ENCODE measurements at places on chromosomes 2 and 18. TPM values are rescaled to one million over a fixed set of nuclear protein-coding genes. Genes with fewer than 3 reads are reported as not detected.

DNA sequence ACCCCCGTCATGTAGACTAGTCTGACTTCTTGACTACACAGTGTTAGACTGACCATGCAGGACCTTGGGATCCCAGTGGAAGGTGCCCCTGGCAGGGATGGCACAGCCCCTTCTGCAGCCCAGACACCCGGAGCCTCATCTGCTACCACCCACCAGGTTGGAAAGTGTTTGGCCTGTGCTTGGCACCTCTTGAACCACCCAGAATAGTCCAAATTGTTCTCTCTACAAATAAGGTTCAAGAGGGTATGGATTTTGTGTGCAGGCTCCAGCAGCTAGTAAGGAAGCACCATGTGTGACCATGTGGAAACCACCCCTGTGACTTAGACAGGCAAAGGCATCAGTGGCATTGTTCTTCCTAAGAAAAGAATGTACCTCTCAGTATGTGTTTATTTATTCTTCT is 18.4 kb downstream of the L3MBTL4 start:
- DNase-seq = no peak

DNA sequence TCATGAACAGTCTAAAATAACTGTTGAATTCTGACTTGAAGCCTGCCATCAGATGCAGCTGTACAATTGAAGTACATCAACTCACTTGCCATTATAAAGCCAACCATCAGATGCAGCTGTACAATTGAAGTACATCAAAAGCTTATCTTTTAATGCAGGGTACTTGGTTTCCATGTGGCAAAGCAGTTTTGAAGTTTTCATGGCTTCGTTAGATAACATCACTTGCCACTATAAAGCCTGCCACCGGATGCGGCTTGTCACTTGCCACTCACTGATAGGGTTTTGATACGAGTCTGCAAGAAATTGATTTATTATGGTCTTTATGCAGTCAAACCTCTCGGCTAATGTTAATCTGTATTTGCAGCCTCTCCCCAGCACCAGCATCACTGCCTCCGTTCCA is 1605.8 kb downstream of the SUCLG1 start:
- no peak for DNase-seq

GRCh38 chr2:106646605-106647004 is 159.4 kb downstream of the CD8B2 start:
- no peak for DNase-seq

DNA sequence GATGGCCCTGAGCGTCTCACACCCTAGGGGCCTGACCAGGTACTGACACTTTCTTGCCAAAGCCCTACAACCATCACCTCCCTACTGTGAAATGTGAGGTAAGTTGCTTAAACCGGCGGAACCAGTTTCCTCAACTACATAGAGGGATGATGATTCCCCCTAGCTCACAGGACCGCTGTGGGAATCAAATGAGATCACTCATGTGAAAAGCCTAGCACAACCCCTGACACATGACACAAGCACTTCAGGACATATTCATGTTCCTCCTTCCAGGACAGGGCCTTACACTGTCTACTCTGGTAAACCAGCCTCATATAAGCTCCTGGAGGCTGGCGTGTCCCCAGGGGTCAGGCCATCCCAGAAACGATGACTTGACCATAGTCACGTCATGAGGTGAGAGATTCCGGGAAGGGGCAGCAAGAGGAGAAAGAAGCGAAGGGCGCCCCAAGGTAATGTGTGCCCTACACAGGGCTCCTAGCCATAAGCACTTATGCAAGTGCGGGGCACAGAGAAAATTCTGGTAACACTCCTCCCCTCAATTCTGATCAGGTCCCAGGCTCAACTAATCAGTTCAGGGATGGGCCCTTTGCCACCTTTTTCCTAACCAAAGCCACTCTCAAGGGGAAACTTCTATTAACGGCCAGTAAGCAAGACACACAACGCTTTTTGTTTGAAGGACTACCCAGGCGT is 49.5 kb downstream of the C2orf42 start:
- DNase-seq = peak; percentile 54

DNA sequence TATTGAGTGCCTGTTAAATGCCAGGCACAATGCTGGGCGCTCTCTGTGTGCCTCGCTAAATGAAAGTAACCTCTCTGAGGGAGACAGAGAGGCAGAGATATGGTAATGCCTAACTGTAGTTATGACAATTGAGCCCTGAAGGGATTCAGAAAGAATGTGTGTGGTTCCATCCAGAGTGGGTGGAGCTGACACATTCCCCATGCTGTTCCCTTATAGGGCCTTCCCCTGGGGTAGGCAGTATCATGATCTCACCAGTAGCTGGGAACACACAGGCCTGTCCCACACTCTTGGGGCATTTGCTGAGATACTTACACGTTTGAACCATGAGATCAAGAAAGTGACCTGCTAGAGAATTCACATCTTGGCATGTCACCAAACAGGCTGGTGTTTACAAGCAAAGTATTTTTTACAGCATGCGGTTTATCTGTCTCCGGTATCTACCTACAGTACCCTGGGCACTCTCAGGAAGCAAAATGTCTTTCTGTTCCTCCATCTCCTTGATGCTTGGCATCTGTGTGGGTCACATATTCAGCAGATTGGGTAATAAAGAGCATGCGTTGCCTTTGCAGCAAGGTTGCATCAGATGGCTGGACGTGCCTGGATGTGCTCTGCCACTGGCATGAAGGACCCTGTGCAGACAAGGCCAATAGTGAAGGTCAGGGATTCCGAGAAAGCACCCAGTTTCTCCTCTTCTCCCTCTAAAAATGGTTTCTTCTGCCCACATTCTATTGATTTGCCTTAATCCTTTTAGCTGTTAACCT is 9.4 kb downstream of the CTIF start:
- peak; percentile 47 for DNase-seq

GRCh38 chr2:23745726-23746105 is 181.2 kb downstream of the ATAD2B start:
- DNase-seq = peak; percentile 37

DNA sequence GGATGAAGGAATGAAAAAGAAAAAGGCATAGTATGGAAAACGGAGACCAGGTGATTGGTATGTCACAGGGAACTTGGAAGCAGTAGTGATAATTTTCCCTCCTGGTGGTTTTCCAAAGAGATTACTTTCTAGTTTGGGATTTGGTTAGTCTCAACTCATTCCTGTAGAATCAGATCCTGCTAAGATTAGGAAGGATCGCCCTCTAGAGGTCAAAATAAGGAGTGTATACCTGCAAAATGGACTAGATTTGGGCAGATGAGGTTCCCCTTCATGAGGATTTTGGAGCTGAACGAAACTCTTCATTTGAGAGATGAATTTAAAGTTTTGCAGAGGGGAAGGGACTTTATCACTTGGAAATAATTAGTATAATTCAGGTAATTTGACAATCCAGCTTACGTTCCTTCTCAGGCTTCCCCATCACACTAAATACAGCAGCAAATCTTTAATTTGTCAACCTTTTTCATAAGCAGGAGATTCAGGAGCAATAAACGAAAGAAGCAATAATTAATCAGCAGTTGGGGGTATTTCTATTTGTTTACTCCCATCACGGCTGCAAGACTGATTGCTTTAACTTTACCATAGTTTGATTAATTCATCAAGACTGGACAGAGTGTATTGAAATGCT is 65.2 kb downstream of the CCDC195 start:
- peak; percentile 74 for DNase-seq

DNA sequence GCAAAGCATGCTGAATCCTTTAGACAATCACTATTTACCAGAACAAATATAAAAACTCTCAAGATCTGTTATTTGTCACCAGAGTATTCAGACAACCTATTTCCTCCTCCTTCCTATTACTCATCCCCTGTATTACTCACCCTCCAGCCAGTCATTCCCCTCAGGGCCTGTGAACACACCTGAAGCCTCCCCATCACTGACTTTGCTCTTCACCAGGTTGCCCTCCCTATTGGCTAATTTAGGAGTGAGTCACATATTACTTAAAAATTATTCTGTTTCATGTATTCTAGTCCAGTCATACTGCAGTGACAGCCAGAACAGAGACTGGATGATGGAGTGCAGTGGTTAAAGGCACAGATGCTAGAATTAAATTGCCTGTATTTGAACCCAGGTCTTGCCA is 3.7 kb upstream of the ATG16L1 start:
- peak; percentile 48 for DNase-seq

DNA sequence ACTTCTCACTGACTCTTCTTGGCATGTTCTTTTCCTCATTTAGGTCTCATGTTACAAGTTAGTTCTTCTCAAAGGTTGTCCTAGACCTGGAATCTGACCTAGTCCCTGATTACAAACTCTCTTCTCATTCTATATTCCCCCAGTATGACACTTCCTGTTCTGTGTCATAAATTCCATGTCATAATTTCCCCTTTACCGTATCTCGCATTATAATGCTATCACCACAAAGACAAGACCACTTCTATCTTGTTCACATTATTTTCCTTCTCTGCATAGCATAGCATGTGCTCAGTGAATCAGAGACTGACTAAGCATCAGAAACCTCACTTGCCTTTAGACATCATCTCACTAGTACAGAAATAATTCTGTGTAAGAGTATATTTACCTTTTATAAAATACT is 63.6 kb upstream of the CAVIN2 start:
- peak; percentile 63 for DNase-seq

Gene FOXD4L1
- total RNA-seq = 0.17 TPM

Gene DYSF
- total RNA-seq = 145 TPM

Gene C2orf80
- not detected for total RNA-seq

Gene HRH4
- total RNA-seq = 0.19 TPM

GRCh38 chr2:233227346-233227978 is 24.0 kb upstream of the ATG16L1 start:
- no peak for DNase-seq

Gene STARD6
- not detected for total RNA-seq

DNA sequence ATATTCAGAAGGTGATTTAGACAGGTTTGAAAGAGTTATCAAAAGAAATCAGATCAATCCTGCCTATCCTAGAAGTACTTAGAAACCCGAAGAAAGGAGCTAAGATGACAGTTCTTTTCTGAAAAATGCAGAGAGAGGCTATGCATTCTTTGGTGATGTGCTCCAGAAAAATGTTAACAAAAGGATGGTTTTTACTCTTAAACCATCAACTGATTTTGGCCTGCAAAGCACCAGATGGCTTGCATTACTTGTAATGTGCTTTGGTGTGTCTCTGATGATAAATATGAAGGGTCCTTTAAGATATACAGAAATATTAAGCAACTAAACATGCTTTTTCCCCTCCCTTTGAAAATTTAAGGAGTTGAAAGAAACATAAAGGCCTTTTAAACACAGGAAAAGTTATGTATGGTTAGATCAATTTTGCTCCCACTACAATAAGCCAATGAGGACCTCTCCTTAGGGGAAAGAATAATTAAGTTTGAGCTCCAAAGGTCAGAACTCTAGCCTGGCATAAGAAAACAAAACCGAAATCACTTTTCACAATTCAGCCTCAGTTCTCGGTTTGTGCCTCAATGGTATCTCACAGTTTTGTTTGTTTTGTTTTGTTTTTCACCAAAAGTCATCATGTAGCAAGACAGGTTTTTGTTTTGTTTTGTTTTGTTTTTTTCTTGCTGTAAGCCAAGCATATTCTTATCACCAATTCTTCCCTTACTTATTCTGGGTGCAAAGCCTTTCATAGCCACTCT is 302.4 kb upstream of the NT5C1B start:
- no peak for DNase-seq

- no peak for DNase-seq
Observed at GRCh38 chr2:239970004-239970623, 55.0 kb downstream of the NDUFA10 start.

DNA sequence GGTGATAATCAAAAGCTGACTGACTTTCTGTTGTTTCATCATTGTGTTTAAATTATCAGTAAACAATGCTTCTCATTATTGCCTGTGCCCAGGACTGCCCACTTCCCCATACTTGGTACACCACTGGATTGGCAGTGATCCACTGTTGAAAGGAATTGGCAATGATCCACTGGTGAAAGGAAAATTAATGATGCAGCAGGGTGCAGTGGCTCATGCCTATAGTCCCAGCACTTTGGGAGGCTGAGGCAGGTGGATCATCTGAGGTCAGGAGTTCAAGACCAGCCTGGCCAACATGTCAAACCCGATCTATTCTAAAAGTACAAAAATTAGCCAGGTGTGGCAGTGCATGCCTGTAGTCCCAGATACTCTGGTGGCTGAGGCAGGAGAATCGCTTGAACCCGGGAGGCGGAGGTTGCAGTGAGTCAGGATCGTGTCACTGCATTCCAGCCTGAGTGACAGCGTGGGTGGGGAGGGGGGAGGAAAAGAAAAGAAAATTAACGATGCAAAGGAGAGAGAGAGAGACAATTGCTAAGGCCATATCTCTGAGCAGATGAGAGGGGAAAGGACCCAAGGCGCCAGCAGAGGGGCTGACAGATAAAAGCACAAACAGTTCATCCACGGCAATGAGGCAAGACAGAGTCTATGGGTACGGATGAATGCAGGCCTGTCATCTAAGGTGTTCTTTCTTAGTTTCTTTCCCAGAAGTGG is 10.2 kb upstream of the GTF2A1L start:
- no peak for DNase-seq

- no peak for DNase-seq
Observed at GRCh38 chr2:167954495-167954894, 292.9 kb downstream of the STK39 start.

DNA sequence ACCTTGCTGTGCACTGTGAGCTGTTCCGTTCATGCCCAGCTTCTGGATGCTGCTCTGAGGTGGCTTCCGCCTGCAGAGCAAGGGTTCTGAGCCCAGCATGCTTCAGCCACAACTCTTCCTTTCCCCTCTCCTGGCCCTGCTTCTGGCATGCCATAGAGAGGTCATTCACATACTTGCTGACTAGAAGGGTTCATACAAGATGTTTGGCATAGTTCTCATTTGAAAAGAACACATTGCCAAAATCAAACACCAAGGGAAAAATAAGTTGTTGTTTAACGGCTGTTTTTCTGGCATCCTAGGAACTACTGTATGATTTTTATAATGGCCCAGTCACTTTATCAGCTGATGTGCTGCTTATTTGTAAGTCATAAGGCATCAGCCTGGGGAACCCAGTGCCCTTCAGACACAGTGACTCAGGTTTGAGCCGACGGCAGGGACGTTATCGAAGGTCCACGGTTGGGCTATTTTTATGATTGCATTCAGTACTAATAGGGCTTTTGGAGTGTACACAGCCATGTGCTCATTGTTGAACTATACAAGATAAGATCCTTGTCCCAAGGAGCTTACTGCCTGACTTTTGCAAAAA is 53.9 kb upstream of the CTAGE1 start:
- peak; percentile 27 for DNase-seq

DNA sequence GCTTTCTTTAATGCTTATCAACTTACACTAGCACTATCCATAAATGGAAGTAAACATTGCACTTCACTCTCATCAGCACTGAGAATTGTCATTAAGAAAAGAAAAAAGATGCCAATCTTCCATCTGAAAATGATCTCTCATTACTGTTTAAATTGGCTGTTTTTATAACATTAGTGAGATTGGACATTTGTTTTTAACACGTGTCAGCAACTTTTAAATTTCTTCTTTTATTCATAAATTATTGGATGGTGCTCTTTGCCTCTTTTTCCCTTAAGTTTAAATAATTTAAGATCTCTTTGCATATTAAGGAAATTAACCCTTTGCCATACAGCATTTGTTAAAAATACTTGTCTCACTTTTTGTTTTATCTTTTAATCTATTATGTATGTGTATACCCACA is 146.5 kb upstream of the CHST9 start:
- no peak for DNase-seq

Gene ARHGAP25
- 14.3 TPM for total RNA-seq

GRCh38 chr18:22983175-22983574 is 50.0 kb downstream of the RBBP8 start:
- DNase-seq = peak; percentile 69

Gene SERPINB3
- total RNA-seq = 0.17 TPM

Gene DYNC2LI1
- 7.0 TPM for total RNA-seq

GRCh38 chr2:236568068-236568921 is 1.3 kb upstream of the ACKR3 start:
- peak; percentile 44 for DNase-seq

GRCh38 chr2:236628256-236628901 is 58.8 kb downstream of the ACKR3 start:
- DNase-seq = no peak

GRCh38 chr18:29154196-29154757 is 977.3 kb upstream of the CDH2 start:
- peak; percentile 35 for DNase-seq
